ENCODE measurements at places on chromosomes 11 and 22.

GRCh38 chr11:68020575-68020974 lies 9.9 kb upstream of the NDUFS8 start:
- DNase-seq, result no peak

DNA sequence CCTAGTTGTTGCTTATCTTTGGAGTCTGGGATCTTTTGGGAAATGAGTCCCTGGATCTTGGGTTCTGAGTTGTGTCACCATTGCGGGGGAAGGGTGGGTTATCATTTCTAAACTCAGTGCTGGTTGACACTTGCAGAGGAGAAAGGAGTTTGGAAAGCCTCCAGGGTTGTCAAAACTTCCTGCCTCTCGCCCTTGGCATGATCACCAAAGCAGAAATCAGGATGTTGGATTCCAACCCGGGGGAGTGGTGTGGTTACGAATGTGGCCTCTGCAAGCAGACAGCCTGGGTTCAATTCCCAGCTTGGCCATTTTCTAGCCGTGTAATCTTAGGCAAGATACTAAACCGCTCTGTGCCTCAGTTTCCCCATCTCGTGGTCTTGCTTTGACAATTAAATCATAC lies 24.3 kb downstream of the CD6 start:
- DNase-seq, result no peak

DNA sequence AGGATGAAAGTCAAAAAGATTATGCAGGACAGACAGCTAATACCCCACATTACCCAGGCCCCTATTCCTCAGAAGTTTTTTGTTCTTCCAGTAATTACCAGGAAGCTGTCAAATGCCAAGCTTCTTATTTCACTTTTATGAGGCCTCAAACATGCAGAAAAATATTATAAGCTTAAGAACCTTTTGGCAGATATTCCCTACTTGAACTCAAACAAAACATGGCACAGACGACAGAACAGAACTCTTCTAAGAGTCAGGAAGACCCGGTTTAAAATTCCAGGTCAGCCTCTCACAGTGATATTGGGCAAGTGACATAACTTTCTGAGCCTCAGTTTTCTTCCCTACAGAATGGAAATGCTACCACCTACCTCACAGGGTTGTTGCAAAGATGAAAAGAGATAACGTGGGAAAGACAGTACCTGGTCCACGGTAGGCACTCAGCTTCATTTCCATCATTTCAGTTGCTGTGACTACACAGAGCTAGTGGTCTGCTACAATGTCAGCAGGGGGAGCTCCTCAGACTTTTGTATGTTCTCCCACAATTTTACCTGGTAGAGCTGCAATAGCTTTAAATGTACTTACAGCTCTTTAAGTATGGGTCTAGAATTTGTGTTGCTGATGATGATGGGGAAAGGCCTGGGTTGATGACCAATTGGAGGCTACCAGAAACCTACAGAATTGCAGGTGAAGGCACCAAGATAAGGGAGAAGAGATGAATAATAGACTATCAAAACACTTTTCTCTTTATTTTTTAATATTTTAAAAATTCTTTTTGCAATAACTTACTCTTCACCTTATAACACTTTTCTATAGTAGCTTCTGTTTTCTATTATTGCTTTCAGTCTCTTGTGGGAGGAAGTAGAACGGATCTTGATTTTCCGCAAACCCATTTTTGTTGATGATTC lies 98.3 kb upstream of the CHRM4 start:
- no peak for DNase-seq

GRCh38 chr22:43222262-43222661 lies 35.3 kb upstream of the TTLL12 start:
- no peak for DNase-seq

- no peak for DNase-seq
Measured at GRCh38 chr11:84833488-84834088, 793.6 kb downstream of the DLG2 start.

- DNase-seq, result no peak
Measured at GRCh38 chr11:73314117-73314961, 6.3 kb downstream of the ARHGEF17 start.

- DNase-seq, result no peak
Measured at GRCh38 chr11:64759722-64760719, at the start of gene PYGM. Gene PYGM, minus strand, starts transcription at chr11:64759974. Its CDS starts 76 bp downstream, at chr11:64759898.

GRCh38 chr22:17903564-17904295 lies 120.6 kb downstream of the MICAL3 start:
- no peak for DNase-seq

GRCh38 chr11:134749040-134749839 lies 337.2 kb upstream of the B3GAT1 start:
- DNase-seq, result no peak

- DNase-seq, result no peak
Measured at GRCh38 chr22:41619979-41620588, 759 bp downstream of the DESI1 start.

GRCh38 chr22:40123387-40123786 lies 54.3 kb upstream of the TNRC6B start:
- no peak for DNase-seq

- no peak for DNase-seq
Measured at GRCh38 chr11:126163074-126163700, 48.3 kb downstream of the RPUSD4 start.

DNA sequence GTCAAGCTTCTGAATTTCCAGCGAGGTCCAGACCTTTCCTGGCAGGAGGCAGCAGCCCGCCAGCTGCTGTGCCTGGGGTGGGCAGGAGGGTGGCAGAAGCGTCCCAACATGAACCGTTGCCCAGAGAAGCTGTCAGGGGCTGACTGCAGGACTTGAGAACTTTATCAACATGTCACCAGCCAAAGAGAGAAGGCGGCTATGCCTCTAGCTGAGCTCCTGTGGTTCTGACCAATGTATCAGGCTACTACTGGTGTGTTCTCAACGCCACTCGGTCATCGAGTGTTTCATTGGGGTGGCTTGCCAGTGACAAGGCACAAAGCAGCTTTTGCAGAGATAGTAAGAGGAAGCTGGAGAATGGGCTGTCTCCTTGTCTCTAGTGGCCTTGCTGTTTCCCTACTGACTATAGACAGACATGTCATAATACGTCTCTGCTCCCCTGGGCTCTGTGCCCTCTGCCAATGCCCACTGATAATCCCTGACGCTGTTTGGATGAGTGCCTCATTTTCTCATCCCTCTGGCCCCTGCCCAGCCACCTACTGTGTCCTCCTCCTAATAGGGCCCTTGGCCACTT lies 17.6 kb upstream of the ASCC2 start:
- DNase-seq, result no peak

- DNase-seq, result no peak
Measured at GRCh38 chr11:47354913-47355282, 2.4 kb upstream of the MYBPC3 start.

DNA sequence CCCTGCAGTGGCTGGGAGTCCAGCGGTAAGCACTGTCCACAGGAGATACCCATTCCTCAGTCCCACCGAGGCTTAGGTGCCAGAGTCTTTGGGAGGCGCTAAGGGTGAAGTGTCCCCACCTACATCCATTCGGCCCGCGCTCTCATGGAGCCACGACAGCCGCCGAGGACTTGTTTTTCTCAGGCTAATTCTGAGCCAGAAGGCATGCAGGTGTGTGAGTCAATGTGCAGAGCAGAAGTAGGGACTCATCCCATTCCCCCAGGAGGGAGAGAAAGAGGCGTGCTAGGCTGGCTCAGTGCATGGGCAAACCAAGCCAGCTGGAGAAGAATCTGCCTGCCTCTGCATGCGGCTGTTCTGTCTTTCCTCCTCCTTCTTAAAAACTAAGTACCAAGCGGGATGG lies 46.6 kb downstream of the KCNC1 start:
- DNase-seq, result no peak

GRCh38 chr11:125468852-125469251 lies 27.2 kb downstream of the FEZ1 start:
- no peak for DNase-seq

GRCh38 chr11:84455691-84456090 lies 1169.5 kb upstream of the CCDC90B start:
- no peak for DNase-seq

DNA sequence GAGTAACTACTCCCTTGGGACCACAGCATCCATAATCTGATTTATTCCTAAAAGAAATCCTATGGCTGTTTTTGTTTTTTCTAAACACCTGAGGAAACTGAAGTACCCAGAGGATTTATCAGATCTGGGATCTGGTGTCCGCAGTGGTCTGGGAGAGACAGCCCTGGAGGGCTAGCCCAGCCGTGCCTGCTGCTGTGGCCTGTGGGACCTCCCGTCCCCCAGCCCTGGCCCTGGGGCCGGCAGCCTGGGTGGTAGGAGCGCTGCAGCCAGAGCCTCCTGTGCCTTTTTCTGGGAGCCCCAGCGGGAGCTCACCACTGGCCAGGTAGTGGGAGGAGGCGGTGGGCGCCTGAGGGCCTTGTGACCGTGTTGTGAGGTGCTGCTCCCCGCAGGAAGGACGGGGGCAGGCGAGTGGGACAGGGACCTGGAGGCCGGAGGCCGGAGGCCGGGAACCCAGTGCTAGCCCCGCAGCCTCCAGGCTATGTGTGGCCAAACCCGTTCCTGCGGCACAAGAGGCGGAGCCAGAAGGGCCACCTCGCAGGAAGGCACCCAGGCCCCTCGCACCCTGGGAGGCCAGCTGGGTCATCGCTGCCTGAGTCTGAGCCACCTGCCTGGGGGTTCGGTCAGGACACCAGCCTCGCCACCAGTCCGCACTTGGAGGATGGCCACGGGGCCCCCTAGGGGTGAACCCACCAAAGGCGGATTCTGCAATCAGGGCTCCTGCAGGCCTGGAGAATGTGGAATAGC lies 18.2 kb upstream of the C11orf96 start:
- no peak for DNase-seq

GRCh38 chr11:57903441-57904123 lies 120.1 kb upstream of the OR9Q1 start:
- no peak for DNase-seq

DNA sequence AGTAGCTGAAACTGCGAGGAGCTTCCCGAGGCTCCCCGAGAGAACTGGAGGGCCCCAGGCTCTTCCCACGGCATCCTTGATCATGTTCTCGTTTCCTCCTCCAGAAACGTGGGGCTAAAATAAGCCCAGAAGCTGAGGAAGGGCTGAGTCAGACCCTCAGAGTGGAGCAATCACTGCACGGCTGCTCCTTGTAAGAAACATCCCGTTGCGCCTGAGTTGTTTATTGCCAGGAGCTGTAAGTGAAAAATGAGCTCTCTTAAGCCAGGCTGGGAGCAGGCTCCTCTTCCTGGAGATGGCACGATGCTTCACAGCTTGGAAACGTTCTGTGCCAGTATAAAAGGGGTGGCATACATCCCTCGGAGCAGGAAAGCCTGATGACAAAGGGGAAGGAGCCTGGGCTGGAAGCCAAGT lies 47.3 kb upstream of the SYN3 start:
- DNase-seq, result no peak

DNA sequence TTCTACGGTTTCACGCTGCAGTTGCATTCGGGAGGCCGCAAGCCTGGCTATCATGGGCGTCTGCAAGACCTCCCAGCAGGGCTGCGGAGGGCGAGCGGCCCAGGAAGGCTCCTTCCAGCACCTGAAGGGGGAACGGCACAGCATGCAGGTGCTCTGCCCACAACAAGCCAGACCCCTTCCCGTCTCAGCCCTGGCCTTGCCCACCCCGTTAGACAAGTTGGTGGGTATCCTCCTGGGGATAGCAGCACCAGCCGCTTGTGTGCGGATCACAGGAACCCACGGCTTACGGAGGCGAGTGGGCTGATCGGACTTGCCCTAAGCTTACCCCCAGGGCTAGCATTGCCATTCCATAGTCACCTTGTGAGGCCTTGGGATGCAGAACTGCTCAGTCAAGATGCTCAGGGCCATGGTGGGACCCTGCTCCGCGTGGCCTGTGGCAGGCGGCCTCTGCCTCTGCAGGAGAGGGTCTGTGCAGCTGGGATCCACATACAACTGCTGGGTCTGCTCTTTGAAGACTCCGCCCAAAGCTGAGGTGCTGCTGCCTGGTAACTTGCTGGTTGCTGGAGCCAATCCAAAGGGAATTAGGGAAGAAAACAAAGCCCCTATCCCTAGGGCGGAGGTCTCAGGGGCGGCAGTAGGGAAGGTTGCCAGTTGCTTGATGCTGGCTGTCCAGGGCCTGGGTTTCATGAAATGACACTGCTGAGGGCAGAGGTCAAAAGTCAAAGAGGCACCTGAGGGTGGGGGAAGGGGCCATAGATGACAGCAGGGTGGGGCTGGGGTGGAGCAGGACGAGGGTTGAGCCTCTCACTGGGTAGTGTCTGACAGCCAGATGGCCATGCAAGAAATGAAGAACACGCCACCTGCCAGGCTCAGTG lies 1.4 kb upstream of the OSBPL5 start:
- no peak for DNase-seq

DNA sequence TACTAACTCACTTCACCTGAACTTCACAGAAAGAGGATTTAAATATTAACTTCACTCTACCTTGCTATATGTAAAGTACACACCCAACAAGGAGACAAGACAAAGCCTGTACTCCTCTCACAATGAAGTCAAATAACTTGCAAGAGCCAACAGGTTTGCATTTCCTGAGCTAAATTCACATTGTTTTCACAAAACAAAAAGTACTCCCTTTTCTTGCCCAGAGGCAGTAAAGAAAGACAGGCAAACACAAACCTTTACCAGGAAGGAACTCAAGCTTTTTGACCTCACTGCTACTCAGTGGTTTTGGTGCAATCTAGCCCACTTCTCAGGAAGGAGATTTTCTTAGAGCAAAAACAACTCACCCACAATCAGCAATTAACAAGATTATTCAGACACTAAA lies 15.7 kb downstream of the USP28 start:
- DNase-seq, result no peak

GRCh38 chr11:123382555-123383074 lies 47.5 kb upstream of the GRAMD1B start:
- DNase-seq, result no peak

DNA sequence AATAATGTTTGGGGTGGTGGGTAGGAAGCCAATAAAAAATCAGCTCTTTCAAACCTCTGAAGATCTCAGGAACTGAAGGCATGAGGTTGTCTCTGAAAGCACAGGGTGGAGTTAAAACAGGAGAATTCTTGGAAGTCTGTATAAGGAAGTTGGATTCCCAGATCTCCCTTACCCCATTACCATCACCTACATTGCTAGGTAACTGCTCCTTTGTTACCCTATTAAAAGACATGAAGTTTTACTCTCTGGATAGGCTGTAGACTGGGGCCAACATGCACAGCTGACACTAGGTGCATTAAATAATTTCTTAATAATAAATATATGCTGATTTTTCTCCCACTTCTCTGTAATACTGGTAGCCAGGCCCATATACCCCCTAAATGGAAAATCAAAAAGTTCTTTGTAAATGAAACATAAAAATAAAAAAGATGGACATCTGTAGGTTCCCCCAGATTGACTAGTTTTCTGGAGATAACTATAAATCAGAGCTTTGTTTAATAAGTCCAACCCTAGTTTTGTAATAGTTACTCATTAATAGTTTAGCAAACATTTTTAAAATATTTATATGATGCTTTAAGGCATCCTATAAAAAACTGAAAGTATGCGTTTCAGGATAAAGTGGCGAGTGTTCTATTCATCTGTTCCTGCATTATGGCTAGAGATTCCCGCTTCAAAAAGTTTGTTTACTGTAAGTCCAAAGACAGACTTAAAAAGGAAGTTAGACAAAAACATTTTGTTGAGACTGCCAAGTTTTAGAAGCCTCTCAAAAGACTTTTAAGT lies 63.8 kb downstream of the KIF18A start:
- no peak for DNase-seq

DNA sequence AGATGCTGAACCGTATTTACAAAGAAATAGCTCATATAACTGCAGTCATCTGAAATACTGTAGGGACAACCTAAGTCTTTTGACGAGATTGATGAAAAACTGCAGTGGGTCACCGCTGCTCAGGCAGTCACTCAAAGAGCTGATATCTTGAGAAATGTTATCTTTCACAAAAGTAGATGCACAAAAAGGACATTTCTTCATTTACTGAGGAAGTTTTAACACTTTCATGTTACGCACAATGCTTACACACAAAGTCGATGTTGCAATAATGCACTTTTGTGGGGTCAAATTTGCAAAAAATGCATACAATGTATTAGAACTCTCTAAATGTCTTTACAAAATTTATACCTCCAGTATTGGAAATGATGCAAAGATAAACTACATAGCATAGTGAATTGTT lies 16.2 kb upstream of the OR10V1 start:
- DNase-seq, result no peak

All from NCI-H774 (cell line).